Immature natural killer cell (primary cell): ENCODE measurements at places on chromosomes 6 and 20. TPM values are rescaled to one million over a fixed set of nuclear protein-coding genes. Genes with fewer than 3 reads are reported as not detected.

DNA sequence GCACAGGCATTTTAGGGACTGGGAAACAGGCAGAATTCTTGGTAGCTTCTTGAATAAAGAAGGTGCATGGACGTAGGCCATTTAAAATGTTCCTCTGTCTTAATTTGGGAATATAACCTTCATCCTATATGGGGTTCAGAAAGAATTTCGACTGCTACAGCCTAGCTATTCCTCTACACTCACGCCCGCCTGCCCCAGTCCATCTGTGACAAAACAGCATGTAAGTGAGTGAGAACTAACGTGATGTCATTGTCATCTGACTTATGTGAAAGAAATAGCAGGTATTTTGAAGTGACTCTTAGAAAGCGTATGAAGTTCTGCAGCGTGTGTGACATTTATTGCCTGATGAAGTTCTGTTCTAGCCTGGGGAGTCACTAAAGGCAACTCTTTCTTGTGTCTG lies 52.2 kb upstream of the SLC22A1 start:
- DNase-seq: no peak

Gene NKX2-4
- polyA plus RNA-seq: not detected

- no peak for DNase-seq
Observed at GRCh38 chr6:29504961-29505360, 17.2 kb upstream of the MAS1L start.

GRCh38 chr6:130593948-130594347 lies 228.1 kb downstream of the TMEM200A start:
- DNase-seq: no peak

GRCh38 chr6:146441907-146442306 lies 101.7 kb upstream of the RAB32 start:
- DNase-seq: no peak

Gene BEND6
- not detected for polyA plus RNA-seq

Gene C4A
- polyA plus RNA-seq: not detected

GRCh38 chr6:159700970-159701369 lies 7.9 kb upstream of the SOD2 start:
- DNase-seq: no peak

Gene LRP11
- 0.34 TPM for polyA plus RNA-seq

Gene NRSN1
- polyA plus RNA-seq: not detected

Gene SCGN
- not detected for polyA plus RNA-seq

Gene NFKBIE
- polyA plus RNA-seq: 8.4 TPM
